CD4-positive, alpha-beta T cell treated with Interleukin-15 for 1 hour (primary cell): ENCODE measurements at places on chromosomes 2 and 18.

GRCh38 chr2:175147186-175147585 is 20.8 kb downstream of the ATF2 start:
- DNase-seq: no peak

GRCh38 chr2:85439986-85440385 is 21.5 kb downstream of the SH2D6 start:
- no peak for DNase-seq

DNA sequence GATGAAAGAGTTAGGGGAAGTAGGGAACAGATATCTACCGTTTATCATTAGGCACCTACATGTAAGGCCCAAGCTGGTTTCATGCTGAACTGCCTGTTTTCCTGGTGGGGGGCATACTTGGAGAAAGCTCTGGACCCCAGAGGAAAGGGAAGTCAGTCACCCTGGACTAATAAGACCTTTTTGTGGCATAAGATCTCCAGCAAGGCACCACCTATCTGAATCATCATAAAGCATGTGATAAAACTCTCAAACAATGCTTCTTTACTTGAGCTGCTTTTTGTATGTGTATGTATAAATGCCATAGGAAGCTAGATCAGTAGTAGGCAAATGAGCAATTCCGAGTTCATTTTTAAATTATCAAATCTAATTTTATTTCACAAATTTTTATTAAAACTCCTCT is 104.8 kb downstream of the TANC1 start:
- DNase-seq: no peak

- DNase-seq: no peak
These were observed 197.4 kb upstream of the SRD5A2 start for GRCh38 chr2:31778153-31778552.

GRCh38 chr2:63765117-63765516 is 76.6 kb upstream of the UGP2 start:
- DNase-seq: no peak

DNA sequence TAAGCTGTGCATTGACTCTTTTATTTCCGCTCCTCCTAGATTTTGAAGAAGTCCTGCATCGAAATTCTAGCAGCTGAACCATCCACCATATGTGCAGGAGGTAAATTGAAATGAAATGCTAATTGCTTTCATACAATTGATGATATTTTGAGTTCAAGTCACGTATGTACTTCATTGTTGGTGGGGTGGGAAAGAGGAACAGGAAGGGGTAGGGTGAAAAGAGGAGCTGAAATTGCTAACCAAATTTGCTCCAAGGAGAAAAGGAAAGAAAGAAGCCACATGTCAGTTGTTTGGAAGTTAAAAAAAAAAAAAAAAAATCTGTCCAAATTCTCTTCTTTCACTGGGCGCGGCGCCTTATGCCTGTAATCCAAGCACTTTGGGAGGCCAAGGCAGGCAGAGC is 77.8 kb downstream of the ANTXR1 start:
- no peak for DNase-seq

DNA sequence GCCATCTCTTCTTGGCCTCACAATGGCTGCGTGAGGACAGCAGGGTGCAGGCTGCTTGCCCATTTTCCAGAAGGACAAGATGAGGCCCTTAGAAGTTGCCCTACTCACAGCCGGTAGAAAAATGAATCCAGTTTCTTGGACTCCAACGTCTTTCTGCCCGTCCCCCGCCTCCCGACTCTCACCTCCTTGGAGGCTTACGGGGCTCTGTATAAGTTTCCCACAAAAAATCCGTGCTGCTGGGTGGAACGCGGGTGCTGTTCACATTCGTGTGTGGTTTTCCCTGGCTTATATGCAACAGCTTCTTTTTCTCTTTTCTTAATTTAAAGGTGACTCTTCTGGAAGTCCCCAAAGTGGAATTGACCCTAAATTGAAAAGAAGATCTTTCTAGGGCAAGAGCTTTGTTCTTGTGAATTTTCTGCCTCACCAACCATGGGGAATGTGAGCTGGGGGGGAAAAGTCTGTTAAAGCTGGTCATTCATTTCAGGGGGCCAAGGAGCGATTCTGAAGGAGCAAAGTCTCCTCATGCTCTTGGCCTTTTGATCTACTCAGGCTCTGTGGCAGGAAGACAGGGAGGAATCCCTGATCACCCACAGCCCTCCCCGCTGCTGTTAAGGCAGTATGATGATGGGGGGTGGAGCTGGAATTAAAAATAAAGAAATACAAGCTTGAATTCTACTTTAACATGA is 51.3 kb downstream of the DDX1 start:
- no peak for DNase-seq

GRCh38 chr2:75155115-75155514 is 44.2 kb downstream of the TACR1 start:
- no peak for DNase-seq

DNA sequence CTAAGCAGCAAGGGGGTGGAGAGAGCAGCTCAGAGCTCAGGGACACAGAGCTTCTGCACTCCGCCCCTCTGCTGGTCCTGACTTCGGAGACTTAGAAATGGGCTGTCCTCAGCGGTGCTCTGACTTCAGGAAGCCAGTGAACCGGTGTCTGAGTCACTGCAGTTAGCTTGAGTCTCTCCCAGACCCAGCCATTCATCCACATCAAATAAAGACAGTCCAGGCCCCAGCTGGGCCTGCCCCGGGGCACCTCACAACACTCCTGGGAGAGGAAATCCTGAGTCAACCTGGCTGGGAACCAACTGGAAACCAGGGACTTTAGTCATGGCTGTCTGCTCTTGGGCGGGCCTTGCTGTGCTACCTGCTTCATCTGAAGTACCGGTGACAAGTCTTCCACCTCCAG is 5.4 kb upstream of the ITGB6 start:
- DNase-seq: no peak
